ENCODE measurements at places on chromosomes 2 and 18. TPM values are rescaled to one million over a fixed set of nuclear protein-coding genes. Genes with fewer than 3 reads are reported as not detected.

The DLGAP1 gene
- 0.09 TPM for polyA plus RNA-seq

The TMEM17 gene
- 1.1 TPM for polyA plus RNA-seq

GRCh38 chr18:44740000-44740399 lies 59.3 kb downstream of the SETBP1 start:
- no peak for DNase-seq

DNA sequence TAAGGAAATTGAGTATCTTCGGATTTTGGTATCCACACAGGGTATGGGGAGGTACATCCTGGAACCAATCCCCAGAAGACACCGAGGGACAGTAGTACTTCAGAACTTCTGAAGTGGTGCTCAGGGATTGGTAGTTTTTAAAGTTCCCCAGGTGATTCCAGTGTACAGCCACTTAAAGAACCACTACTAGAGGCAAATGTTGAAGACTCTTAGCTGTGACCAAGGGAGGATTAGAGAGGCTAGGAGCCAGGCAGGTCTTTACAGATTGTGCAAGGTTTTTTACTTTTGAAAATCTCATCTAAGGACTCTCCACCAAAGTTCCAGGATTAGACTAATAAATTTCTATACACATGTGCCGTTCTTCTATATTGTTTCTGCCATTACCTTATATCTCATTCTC lies 52.9 kb upstream of the GLS start:
- DNase-seq = no peak

The AMER3 gene
- not detected for polyA plus RNA-seq

DNA sequence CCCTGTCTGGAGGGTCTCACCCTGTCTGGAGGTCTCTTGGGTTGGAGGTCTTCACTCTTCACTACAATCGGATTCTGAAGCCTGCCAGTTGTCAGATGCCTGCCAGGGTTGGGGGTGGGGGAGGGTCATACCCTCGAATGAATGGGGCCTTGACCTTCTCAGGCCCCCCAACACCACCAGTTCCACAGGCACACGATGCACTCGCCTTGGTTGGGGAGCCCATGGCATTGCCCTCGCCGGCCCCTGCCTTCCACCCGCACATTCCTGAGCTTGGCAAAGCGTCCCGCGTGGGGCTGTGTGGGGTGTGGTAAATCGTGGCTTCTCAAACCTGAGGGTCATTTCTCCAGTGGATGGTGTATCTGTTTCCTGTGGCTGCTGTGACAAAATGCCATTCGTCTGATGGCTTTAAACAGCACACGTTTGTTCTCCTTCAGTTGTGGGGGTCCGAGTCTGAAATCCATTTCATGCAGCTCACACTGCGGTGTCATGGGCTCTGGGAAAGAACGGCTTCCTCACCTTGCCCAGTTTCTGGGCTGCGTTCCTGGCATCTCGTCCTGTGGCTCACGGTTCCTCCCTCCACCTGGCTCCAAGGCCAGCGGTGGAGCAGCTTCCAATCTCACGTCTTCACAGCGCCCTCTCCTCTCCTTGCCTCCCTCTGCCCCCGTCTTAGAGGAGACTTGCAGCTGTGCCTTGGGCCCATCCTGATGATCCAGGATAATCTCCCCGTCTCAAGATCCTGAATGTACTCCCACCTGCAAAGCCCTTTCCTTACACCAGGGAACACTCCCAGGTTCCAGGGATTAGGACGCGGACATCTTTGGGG lies 38.0 kb upstream of the HPCAL1 start:
- peak; percentile 45 for DNase-seq

GRCh38 chr2:229230256-229230655 lies 40.8 kb downstream of the PID1 start:
- DNase-seq = no peak

DNA sequence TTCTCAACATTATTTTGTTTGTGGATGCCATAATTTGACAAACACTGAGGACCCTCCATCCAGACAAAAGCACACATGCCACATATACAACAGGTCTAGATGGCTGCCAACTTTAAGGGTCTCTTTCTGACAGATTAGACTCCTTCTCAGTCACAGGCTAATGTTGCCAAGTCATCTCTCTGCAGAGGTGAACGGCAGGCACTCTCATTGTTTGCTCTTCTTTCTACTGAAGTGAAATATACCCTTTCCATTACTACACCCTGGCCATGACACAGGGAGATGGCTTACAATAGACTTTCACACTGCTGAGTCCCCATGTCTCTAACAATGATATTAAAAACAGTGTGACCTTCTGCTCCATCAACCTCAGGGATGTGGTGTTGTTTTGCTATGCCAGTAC lies 47.5 kb upstream of the ZNF397 start:
- no peak for DNase-seq

DNA sequence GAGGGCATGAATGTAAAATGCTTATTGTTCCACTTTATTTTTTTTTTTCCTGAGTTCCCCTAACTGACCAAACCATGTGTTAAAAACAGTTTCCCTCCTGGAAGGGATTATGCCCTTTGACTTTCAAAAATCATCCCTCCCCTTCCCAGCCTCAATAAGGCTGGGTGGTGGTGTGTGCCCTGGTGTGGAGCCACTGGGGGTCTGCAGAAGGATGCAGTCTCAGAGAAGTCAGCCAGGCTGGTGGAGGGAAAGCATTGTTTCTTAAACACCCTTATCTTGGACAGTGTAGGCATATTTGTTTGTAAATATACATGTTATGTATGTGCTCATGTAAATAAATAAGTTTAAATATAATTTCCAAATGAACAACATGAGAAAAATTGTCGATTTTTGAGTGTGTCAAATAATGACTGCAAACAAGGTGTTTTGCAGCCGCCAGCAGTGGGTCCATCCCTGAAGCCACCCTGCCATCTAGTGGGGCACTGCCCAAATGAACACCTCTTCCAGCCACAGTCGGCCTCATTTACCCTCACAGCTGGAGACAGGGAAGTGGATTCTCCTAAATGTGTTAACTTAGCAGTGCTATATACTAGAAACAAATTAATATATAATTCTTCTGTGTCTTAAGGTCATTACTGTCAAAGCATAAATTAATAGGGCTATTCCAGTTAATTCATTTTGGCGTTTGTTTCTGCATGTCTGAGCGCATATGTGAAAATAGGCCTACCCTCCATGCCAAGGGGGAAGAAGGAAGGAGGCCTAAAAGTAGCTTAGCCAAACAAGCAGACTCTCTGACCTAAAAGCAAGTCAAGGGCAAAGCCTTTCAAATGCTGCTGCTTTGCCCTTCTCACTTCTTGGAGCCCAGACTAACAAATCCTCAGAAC lies 209.6 kb upstream of the PIK3C3 start:
- no peak for DNase-seq

- peak; percentile 76 for DNase-seq
These were observed 161.5 kb upstream of the FOSL2 start for GRCh38 chr2:28231110-28231631.

DNA sequence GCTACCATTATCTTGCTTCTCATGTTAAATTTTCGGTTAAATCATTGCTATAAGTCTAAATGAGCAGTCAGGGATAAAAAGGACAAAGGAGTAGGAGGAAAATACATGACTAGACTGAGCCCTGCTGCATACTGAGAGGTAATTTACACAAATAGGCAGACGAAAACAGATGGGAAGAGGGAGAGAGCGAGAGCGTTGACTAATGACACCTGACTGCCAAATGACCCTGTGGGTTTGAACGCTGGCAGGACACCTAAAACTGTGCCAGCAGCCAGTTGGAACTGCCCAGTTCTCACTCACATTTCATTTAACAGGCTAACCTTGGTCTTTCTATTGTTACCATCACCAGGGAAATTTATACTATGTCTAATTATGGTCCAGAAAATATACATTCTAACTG lies 978.2 kb downstream of the CPS1 start:
- DNase-seq = no peak

The CHRND gene
- polyA plus RNA-seq = 13.5 TPM

GRCh38 chr2:109326306-109326705 lies 197.3 kb downstream of the SH3RF3 start:
- no peak for DNase-seq

All from psoas muscle (tissue), 8 donors.